ENCODE measurements at places on chromosomes 3 and 15.

DNA sequence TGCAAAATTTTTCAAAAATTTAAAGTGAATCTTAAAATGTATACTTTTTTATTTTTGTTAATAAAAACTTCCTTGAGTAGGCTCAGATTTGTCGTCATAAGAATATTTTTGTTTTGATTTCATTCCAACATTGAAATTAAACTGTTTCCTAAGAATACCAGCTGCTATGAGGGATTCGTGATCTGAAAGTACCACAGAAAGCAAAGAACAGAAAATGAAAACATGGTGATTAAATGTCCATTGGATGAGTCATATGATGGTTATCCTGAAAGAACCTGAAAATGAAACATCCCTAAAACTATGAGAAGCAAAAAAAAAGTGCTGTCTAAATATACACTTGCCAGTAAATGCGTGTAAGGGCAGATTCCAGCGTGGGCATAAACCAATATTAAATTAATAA lies 143.8 kb downstream of the GMNC start:
- no peak for DNase-seq

GRCh38 chr3:42036483-42036823 lies 54.7 kb upstream of the TRAK1 start:
- no peak for DNase-seq

- DNase-seq, result no peak
Measured at GRCh38 chr3:141399200-141399599, 30.9 kb downstream of the ZBTB38 start.

DNA sequence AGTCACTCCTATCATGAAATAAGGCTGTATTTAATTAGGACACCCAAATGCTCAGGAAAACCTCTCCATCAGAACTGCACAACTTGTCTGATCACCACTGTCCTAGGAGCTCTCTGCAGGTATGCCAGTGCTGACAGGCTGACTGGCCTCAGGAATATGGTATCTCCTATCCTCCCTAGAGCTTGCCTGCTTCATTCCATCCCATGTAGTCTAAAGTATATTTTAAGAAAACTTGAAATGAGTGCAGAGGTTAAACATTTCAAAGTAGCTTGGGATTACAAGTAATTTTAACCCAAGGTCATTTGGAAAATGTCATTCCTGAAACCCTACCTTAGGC lies 23.7 kb downstream of the FILIP1L start:
- no peak for DNase-seq

DNA sequence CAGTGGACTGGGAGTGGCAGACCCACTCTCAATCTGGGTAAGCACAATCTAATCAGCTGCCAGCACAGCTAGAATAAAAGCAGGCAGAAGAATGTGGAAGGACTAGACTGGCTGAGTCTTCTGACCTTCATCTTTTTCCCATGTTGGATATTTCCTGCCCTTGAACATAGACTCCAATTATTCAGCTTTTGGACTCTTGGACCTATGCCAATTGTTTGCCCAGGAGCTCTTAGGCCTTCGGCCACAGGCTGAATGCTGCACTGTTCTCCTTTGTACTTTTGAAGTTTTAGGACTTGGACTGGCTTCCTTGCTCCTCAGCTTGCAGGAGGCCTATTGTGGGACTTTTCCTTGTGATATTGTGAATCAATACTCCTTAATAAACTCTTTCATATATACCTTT lies 477.7 kb upstream of the ZNF385D start:
- DNase-seq, result no peak

- DNase-seq, result no peak
Measured at GRCh38 chr3:149501524-149501923, 27.0 kb downstream of the TM4SF4 start.

GRCh38 chr3:126546013-126546412 lies 12.7 kb downstream of the C3orf22 start:
- DNase-seq, result no peak
